Activated naive CD4-positive, alpha-beta T cell treated with Interleukin-2 at 50 U/mL for 16 hours (primary cell): ENCODE measurements at places on chromosomes 16 and 17.
A peak's percentile ranks its signal among the peaks of the same experiment; 100 is the strongest.

DNA sequence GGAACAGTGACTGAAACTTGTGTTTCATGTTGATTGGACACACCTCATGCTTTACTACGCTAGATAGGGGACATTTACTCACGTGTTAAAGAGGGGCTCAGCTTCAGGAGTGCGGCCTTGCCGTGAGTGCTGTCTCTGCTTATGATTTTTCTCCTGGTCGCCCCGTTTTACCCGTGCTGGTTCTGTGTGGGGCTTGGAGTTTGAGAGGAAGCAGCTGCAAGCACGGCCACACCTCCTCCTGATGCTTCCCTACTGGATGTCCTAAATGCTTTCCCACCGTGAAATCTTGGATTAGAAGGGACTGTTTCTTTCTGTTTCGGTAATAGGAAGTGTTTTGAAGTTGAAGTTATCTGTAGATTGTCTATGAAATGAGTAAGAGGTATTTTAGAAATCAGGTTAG lies 54.0 kb upstream of the ZNF750 start:
- no peak for DNase-seq

- no peak for DNase-seq
Observed at GRCh38 chr16:27233731-27234130, 30.4 kb downstream of the KDM8 start.

GRCh38 chr16:74070237-74070636 lies 226.4 kb upstream of the PSMD7 start:
- DNase-seq: no peak

GRCh38 chr16:82641336-82641984 lies 14.7 kb downstream of the CDH13 start:
- no peak for DNase-seq

- DNase-seq: no peak
Observed at GRCh38 chr17:78908426-78908825, 5.4 kb upstream of the CEP295NL start.

DNA sequence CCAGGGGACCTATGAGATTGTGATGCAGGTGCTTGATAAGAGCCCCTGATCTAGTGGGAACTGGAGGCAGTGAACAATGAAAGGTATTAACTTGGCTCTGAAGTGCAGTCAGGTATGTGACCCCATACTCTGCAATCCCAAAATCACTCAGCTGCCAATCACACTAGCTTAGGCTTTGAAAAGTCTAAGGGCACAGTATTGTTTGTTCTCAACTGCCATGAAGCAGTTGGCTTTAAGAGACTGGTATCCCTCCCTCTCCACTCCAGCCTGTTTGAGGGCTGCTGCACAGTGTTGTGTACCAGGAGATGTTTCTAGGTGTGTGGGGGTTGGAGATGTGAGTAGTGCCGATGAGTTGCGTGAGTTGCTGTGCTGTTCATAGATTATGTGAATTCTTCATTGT lies 2.4 kb downstream of the YPEL2 start:
- DNase-seq: no peak

- no peak for DNase-seq
Observed at GRCh38 chr16:21702276-21702675, 38.5 kb downstream of the OTOA start.

DNA sequence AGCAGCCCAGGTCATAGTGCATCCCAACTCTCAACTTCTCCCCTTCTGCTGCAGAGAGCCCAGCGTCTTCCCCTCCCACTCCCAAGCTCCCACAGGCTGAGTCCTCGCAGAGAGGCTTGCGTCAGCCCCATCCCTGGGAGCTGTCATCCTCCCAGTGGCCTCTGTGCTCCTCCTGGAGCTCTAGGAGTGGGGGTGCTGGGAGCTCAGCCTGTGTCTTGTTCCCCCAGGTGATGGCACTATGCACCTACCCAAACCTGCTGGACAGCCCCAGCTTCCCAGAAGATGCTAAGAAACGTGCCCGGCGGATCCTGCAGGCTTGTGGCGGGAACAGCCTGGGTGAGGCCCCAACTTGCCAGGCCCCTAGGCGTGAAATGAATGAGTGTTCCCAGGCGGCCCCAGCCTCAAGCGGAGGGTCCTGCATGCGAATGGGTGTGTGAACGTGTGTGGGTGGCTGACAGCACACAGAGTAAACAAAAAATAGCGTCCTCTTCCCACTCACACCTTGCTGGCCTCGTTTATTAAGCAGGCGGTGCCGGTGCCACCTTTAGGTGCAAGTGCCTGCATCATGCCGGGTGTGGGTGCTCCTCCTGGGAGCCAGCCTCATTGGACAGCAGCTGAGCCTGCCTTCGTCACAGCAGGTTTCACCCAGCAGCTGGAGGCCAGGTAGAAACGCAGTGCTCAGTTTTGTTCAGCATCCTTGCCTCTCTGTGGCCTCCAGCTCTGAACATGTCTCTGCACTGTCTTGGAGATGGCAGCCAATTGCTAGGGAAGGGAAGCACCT lies 16.5 kb downstream of the GPT2 start:
- DNase-seq: no peak

GRCh38 chr16:81514568-81515258 lies 70.1 kb downstream of the CMIP start:
- no peak for DNase-seq

DNA sequence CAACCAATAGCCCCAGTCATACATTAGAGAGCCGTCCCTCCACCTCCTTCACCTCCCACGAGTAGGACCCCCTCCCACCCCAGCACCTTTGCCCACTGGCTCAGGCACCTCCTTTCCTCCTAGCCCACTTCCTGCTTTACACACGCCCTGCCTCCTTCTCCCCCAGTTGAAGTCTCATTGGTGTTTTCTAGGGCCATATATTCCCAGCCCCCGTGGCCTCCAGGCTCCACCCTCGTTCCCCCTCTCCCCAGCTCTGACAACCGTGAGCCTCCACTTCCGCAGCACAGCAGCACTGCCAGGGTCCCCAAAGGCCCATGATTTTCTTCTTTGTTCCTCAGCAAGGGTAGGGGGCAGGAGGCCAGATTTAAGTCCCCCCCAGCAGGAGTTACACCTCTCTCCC lies 340.3 kb upstream of the TNRC6C start:
- DNase-seq: no peak

- no peak for DNase-seq
Observed at GRCh38 chr16:17318238-17318637, 152.5 kb downstream of the XYLT1 start.

- DNase-seq: no peak
Observed at GRCh38 chr16:79899316-79899715, 298.8 kb upstream of the MAF start.

GRCh38 chr17:41722231-41722630 lies 10.1 kb downstream of the GAST start:
- no peak for DNase-seq

- DNase-seq: no peak
Observed at GRCh38 chr17:33519692-33520091, 226.6 kb upstream of the ASIC2 start.

GRCh38 chr17:44044071-44044470 lies 22.4 kb downstream of the LSM12 start:
- no peak for DNase-seq

GRCh38 chr17:80687839-80688238 lies 143.2 kb downstream of the RPTOR start:
- no peak for DNase-seq

- DNase-seq: no peak
Observed at GRCh38 chr16:11136600-11136999, 119.4 kb downstream of the SOCS1 start.

GRCh38 chr16:21613781-21614180 lies 14.4 kb downstream of the METTL9 start:
- no peak for DNase-seq

DNA sequence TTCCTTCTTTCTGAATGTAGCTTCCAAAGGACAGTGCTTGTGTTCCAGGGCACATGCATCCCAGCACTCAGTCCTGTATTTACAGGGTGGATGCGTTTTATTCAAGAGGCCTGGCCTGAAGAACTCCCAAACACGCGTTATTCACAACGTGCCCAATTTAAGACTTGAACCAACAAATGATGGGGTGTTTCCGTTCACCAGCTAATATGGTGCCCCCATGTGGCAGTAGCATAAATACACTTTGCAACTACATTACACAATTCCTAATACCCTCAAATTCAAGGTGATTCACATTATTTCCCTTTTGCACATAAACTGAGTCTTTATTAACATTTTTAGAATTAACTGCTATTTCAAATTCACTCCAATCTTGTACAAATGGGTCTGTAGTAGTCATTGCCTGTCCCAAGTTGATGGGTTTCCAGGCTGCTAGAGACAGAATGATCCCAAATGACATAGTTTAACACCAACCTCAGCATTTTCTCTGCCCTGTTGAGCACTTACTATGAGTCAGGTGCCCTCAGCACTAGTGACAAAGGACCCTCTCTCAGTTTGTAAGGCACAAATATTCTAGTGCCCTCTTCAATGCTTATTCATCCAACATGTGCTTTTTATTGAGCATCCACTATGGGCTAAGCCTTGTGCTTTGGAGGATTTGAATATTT lies 26.9 kb downstream of the HSD17B2 start:
- DNase-seq: no peak

DNA sequence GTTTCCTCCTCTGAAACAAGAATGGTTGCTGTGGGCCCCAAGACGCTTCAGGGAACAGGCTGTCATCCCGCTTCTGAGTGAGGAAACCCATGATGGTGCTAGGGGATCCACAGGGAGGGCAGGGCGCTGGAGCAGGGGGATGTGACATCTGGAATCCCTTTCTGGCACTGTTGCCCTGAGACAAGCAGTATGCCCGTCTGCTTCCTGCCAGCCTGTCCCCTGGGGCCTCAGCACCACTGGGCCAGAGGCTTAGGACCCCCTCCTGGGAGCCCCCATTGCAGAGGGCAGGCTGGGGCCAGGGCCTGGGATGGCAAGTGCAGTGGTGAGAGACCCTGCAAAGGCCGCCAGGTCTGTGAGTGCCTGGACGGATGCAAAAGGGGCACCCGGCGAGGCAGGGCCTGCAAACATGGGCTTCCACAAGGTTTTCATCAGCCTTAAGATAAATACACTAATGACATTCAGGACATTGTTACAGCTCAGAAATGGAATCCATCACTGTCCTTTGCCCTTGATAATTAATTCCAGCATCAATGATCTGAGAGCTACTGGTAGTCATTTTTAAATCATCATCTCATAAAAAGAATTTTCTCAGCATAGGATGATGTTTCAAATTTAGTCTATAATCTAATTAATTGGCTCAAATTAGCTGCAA lies 51.6 kb downstream of the PRMT7 start:
- no peak for DNase-seq

GRCh38 chr16:19688396-19689024 lies 29.5 kb downstream of the KNOP1 start:
- no peak for DNase-seq

- no peak for DNase-seq
Observed at GRCh38 chr17:60439501-60439900, 17.2 kb downstream of the CHCT1 start.

DNA sequence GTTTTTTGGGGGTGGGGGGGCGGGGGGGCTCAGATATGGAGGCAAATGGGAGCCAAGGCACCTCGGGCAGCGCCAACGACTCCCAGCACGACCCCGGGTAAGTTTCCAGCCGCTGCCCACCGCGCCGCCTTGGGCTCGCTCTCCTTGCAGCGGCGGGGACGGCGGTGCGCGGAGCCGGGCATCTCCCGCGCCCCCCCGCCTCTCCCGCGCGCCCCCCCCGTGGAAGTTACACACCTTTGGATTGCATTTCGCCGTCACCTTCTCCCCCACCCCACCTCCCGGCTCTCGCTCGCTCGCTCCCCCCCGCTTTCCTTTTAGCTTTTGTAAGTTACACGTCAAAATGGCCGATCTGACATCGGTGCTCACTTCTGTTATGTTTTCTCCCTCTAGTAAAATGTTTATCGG lies 387 bp downstream of the MSI2 start:
- DNase-seq: peak; percentile 56

DNA sequence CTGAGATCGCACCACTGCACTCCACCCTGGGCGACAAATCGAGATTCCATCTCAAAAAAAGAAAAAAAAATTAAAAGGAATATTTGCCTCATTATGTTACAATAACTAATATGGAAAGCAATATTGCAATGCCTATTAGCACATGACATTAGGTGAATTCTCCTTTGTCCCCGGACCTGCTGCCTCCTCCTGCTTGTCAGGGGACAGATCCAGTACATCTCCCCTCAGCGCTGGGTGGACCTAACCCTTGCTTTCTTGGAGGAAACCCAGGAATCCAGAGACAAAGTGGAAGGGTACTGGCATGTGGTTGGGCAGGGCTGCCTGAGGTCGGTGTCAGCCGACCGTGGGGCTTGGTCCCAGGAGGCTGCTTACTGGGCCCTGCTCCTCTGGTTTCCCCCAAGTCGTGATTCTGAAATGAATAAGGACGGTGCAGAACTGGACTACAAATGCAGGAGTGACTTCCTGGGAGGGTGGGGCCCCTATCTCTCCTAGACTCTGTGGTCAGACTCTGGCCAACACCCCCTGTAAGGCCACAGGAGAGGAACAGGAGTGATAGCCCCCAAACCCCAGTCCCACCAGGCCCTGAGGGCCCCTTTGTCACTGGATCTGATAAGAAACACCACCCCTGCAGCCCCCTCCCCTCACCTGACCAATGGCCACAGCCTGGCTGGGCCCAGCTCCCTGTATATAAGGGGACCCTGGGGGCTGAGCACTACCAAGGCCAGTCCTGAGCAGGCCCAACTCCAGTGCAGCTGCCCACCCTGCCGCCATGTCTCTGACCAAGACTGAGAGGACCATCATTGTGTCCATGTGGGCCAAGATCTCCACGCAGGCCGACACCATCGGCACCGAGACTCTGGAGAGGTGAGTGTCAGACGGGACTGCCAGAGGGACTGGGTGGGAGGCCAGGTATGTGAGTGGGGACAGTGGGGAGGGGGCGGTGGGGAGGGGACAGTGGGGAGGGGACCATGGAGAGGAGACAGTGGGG lies at the start of gene HBZ:
Gene HBZ, plus strand, starts transcription at position 504 of the 988 bp plus-strand sequence. Its CDS starts 266 bp downstream, at position 770.
- no peak for DNase-seq

DNA sequence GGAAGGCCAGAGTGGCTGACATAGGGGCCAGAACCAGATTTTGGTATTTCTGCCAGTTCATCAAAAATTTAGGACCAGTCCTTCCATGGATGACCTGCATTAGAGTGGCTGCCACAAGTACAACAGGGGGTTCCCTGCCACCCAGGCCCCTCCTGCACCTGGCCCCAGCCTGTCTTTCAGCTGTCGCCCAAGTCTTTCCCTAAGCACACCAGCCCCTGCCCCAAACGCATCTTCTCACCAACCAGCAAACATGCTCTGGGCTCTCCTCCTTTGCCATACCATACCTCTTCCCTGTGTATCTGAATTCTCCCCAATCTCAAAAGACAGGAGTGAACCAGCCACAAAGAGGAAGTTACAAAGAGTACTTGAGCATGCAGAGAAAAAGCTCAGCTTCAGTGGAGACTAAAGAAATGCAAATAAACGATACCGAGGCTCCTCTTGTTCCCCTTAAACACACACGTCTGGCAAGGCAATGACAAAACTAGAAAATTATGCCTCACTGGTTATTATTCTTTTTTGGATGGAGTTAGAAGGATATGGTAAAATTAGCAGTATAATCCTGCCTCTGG lies 130.6 kb downstream of the DYNLRB2 start:
- no peak for DNase-seq

DNA sequence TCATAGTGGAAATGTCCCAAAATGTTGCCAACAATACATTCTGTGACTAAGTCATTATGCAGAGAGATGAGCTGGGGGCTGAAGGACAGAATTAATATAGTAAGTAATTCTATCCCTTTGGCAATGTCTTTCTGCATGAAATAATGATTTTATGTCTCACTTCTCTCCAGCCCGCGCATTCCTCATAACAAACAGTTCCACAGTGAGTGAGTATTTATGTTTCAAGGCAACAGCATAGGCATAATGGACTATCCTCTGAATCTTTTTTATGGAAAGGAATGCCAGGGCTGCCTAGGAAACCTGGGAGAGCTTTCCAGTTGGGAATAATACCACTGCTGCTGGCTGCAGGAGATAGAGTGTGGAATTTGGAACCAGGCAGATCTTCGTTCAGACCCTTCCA lies 477.7 kb downstream of the HS3ST4 start:
- no peak for DNase-seq
